ENCODE measurements at places on chromosomes 1 and 21.

GRCh38 chr1:194047206-194047605, 860.8 kb upstream of the B3GALT2 start:
- no peak for DNase-seq

- DNase-seq = no peak
Observed at GRCh38 chr1:15028102-15028501, 125.4 kb upstream of the TMEM51 start.

- no peak for DNase-seq
Observed at GRCh38 chr1:238063454-238063853, 172.7 kb upstream of the ZP4 start.

- no peak for DNase-seq
Observed at GRCh38 chr1:155166471-155167165, 6.5 kb downstream of the KRTCAP2 start.

GRCh38 chr1:236059011-236059410, 5.9 kb downstream of the NID1 start:
- DNase-seq = no peak

- peak; percentile 6 for DNase-seq
Observed at GRCh38 chr1:43796111-43796581, 88.8 kb downstream of the ST3GAL3 start.

GRCh38 chr1:3221112-3222041, 152.4 kb downstream of the PRDM16 start:
- no peak for DNase-seq

GRCh38 chr1:23567629-23567995, 8.3 kb upstream of the ID3 start:
- DNase-seq = peak; percentile 56

DNA sequence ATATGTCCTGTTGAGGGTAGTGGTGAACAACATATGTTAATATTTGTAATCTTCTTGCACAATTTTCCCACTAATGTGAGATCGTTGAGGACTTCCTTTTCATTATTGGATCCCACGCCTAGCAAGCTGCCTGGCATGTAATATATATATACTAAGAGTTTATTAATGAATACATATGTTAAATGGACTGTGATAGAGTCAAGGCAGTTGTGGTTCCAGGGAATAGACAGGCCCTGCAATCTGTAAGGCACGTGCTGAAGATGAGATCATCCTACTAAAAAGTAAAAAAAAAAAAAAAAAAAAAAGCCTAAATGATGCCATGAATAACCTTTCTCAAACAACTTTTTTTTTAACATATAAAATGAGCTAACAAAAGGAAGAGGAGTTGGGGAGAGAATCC, 28.9 kb downstream of the PLPPR5 start:
- DNase-seq = no peak

DNA sequence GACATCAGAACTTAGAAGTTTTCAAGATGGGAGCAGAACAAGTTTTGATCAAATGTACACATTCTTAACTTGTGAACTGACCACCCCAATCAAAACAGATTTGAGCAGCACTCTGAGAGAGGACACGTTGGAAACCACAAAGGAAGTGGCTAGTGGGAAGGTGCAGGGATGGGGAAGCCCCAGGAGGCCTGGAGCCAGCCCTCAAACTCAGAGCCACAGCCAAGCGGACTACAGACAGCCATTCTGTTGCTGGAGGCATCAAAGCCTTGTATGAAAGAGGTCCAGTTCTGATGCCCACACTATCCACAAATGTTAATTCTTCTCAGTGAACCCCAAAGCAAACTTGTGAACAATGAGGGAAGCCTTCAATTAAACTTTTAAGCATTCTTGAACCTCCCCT, 143.6 kb upstream of the RAB4A start:
- DNase-seq = no peak

- DNase-seq = no peak
Observed at GRCh38 chr21:20603236-20603635, 395.0 kb upstream of the NCAM2 start.

GRCh38 chr1:19273106-19273843, 15.3 kb downstream of the AKR7A3 start:
- peak; percentile 19 for DNase-seq

DNA sequence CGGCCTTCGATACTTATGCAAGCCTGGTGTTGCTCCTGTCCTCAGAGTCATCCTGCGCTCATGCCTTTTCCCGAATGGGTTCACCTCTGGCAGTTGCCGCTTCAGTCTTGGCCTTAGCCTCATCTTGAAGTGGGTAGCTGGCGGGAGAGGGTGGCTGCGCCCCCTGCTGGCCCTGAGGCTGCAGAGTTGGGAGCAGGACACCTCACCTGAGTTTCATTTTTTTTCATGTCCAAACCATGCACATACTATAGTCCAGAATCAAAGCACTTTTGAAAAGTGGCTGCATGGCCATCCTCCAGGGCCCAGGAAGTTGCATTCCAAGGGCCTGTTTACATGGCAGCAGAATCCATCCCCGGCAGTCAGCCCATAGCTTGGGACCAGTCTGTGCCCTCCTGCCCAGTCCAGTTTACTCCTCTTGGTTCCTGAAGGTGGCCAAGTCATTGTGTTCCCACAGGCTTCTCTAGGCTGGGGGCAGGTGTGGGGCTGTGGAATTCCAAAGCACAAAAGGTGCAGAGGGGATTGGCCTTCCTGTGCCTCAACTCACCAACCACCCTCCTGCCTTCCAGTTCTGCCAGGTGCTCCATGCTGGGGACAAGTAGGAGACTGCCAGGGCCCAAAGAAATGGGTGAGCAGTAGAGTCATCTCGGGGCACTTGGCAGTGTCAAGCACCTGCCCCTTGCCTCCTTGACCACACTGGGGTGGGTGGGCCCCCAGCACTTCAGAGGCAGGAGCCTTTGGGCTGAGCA, 44.0 kb downstream of the YARS1 start:
- peak; percentile 66 for DNase-seq

DNA sequence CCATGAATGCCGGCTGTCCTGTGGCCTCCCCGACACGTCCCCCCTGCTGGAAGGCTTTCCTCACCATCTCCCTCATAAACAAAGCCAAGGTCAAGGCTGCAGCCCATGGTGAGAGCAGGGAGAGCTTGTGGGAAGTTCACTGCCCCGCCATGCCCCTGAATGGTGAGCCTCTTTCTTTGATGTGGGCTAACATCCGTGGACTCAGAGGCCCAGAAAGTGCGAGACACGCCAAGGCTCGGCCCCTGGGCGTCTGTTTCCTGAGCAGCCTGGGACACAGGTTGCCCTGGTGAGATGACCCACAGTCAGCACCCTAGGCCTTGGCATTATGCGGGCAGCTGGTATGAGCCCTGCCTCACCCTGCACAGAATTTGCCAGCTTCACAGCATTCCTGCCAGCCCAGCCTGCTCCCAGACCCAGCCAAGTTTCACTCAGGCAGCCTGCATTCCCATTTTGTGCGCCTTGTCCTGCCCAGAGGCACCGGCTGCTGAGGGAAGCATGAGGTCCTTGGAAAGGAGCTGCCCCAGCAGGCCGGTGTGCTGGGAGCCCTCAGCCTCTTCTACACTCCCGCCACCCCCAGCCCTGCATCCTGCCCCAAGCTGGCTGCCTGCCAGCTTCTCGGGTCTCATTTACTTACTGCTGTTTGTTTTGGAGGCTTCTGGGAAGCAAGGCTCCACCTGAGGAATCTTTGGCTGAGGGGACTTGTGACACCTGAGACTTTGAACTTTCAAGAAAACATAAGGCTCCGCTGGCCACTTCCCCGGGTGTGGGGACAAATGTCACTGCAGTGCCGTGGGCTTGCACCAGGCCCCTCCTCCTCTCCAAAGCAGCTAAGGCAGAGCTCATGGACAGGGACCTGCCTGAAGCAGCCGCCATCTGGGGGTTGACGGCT, 31.9 kb downstream of the NEK2 start:
- DNase-seq = peak; percentile 69

- no peak for DNase-seq
Observed at GRCh38 chr1:70778056-70778762, 269.4 kb downstream of the PTGER3 start.

- no peak for DNase-seq
Observed at GRCh38 chr1:99544328-99544727, 101.6 kb upstream of the PALMD start.

DNA sequence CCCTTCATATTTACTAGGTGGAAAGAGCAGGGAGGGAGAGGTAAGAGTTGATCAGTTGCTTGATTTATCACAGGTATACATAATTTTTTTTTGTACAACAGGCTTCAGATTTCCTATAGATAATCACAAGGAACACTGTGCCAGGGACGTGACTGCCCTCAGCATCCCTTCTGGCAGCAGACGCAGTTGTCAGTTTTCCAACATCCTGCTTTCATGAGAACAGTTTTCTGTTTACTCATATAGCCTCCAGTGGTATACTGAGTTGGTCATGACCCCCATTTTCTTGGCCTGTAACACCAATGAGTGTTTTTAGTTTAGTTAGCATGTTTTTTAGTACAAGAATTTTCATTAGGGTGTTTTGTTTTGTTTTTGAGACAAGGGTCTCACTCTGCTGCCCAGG, 37.9 kb upstream of the PTPRF start:
- DNase-seq = no peak

- no peak for DNase-seq
Observed at GRCh38 chr1:155607708-155608107, 2.3 kb upstream of the MSTO1 start.

GRCh38 chr1:32052887-32053286, 19.9 kb upstream of the TMEM39B start:
- DNase-seq = no peak

GRCh38 chr1:248631354-248632008, 3.4 kb downstream of the OR2T11 start:
- no peak for DNase-seq

DNA sequence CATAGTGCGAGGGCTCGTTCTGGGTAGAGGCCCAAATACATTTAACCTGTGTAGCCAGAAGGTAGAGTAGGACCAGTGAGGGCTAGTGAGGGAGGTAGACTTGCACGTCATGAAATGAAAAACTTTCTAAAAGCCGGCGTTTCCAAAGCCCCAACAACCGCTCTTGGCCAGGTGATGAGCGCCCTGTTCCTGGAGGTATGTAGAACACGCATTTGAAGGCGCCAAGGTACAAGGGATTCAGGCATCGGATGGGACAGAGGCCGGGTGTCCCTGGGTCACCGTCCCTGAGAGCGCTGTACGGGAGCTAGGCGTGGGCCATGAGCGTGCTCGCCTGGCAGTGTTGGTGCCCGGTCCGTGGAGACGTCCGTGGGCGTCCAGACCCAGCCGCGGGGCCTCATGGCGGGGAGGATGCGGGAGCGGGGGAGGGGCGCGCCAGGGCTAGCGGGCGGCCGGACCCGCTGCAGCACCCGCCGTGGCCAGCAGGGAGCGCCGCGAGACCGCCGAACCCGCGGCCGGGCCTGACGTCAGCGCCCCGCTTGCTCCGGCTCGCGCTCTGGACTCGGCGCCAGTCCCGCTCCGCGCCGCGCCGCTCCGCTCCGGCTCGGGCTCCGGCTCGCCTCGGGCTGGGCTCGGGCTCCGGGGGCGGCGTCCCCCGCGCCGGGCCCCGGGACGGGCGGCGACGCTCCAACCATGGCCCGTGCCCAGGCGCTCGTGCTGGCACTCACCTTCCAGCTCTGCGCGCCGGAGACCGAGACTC, at the start of gene PTPRU:
PTPRU (plus strand) TSS at position 568 of the 757 bp plus-strand sequence; CDS start at position 691, 123 bp downstream.
- DNase-seq = peak; percentile 82

GRCh38 chr1:58059789-58060188, 486.7 kb downstream of the OMA1 start:
- no peak for DNase-seq

GRCh38 chr1:173212952-173213491, 5.9 kb upstream of the TNFSF4 start:
- DNase-seq = no peak

GRCh38 chr21:31265366-31266013, 78.6 kb downstream of the TIAM1 start:
- DNase-seq = no peak

GRCh38 chr1:162475539-162476185, 22.0 kb upstream of the UHMK1 start:
- DNase-seq = no peak

DNA sequence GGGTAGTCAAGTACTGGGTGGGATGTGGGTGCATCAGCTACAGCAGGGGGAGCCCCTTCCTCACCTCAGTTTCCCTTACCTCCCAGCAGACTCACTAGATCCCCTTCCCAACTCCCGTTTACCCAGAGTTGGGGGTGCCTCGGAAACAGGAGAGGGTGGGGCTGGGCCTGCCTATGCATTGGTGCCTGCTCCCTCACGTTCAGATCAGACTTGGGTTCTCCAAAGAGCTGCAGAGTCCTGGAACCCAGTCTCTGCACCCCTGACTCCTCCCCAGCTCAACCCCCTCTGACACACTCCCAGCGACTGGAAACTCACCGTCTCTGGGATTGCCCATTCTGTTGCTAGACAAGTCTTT, 6.0 kb downstream of the FOXO6 start:
- DNase-seq = no peak

DNA sequence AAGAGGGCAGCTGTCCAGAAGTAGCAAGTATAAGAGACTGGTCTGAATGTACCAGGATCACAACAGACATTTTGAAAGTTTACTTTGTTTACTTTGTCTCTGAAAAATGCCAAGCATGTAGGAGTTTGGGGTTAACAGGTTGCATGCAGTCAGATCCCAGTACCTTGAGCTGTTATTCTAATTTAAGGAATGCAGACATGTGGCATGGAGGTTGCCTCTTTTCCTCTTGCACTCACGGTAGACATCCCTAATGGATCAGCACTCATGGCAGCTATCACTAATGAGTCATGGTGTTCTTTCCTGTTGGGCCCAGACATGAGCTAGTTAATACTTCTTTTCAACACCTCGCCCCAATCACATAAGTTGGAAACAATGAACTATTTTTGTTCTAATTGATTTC, 67.3 kb downstream of the GADD45A start:
- no peak for DNase-seq

DNA sequence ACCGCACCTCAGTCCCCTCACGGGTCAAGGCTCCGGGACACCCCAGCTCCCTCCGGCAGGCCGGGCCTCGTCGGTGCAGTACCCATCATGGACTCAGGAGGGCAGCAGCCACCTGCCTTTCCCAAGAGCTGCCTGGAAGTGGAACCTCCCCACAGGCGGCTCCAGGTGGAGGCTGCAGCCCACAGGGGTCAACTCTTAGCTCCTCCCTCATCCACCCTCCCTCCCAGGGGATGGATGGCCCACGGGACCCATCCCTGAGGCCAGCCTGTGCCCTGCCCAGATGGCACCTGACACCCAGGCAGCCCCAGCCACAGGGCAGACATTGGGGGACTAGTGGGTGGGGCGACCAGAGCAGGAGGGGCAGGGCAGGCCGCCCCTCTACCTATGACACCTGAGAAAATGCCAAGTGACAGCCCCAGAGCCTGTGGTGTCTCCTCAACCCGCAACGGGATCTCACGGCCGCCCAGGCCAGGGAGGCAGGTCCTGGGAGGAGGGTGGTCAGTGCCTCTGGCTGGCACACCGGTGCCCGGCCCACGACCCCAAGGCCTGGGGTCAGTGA, 1.2 kb upstream of the ARHGEF16 start:
- peak; percentile 76 for DNase-seq

Data from right kidney (tissue), 9 donors.